Stimulated activated CD4-positive, alpha-beta T cell treated with anti-CD3 and anti-CD28 coated beads, Interleukin-2, amount 100 ng/mL, for 24 hours (primary cell): ENCODE measurements at places on chromosomes 7 and 10.

DNA sequence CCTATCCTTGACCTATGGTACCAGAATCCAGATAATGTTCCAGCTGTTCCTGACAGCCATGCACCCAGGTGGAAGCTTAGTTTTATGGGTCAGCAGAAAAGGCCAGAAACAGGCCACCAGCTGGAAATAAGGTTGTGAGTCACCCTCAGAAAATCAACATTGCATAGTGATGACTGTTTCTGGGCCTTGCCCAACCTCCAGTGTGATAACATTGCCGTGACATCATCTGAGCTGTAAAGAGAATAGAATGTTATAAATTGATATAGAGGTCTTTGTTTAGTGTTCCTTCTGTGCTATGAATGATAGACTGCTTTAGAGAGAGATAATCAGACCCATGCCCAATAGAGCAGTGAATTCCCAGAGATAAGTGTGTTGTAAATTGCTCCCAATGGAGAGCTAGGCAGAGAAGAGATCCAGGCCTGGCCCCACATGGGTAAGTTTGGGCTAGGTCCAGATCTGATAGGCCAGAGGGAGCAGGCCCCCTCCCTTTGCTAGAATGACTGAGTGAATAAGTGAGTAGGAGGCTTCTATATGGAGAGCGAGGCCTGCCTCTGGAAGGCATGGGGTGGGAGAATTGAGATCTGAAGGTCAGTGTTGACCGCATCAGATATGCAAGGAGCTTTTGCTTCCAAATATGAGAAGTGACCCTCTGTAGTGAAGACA is 14.2 kb upstream of the HPS1 start:
- no peak for DNase-seq

- no peak for DNase-seq
These were observed 141.7 kb upstream of the CCDC6 start for GRCh38 chr10:60048091-60048501.

- no peak for DNase-seq
These were observed 967.8 kb downstream of the LRMDA start for GRCh38 chr10:76399226-76399625.

- no peak for DNase-seq
These were observed 951 bp downstream of the ELOVL3 start for GRCh38 chr10:102227050-102227449.

DNA sequence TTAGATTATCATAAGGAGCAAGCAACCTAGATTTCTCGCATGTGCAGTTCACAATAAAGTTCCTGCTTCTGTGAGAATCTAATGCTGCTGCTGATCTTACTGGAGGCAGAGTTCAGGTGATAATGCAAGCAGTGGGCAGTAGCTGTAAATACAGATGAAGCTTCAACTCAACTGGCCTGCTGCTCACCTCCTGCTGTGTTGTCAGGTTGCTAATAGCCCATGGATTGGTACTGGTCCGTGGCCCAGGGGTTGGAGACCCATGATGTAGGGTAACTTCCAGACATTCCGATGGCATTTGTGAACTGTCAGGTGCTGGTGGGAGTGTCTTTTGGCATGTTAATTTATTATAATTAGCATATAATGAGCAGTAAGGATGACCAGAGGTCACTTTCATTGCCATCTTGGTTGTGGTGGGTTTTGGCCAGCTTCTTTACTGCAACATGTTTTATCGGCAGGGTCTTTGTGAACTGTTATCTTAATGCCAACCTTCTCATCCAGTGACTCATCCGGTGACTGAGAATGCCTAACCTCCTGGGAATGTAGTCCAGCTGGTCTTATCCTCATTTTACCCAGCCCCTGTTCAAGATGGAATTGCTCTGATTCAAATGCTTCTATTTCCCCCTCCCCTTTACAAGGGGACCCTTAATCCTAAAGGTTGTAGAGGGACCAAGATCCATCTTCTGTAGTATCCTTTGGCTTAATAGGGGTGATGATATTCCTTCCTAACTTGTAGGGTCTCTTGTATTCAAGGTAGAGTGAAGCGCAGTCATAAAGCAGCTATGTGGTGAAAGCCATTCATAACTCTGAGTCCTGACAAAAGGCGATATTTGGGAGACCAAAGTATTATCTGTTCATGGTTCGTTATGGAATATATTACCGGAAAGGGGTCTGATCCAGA is 165.8 kb downstream of the CCSER2 start:
- DNase-seq, result no peak

- DNase-seq, result no peak
These were observed 190.9 kb downstream of the RNLS start for GRCh38 chr10:88392222-88392621.
